H54 (cell line): ENCODE measurements at places on chromosomes 16 and 17.
A peak's percentile ranks its signal among the peaks of the same experiment; 100 is the strongest.

DNA sequence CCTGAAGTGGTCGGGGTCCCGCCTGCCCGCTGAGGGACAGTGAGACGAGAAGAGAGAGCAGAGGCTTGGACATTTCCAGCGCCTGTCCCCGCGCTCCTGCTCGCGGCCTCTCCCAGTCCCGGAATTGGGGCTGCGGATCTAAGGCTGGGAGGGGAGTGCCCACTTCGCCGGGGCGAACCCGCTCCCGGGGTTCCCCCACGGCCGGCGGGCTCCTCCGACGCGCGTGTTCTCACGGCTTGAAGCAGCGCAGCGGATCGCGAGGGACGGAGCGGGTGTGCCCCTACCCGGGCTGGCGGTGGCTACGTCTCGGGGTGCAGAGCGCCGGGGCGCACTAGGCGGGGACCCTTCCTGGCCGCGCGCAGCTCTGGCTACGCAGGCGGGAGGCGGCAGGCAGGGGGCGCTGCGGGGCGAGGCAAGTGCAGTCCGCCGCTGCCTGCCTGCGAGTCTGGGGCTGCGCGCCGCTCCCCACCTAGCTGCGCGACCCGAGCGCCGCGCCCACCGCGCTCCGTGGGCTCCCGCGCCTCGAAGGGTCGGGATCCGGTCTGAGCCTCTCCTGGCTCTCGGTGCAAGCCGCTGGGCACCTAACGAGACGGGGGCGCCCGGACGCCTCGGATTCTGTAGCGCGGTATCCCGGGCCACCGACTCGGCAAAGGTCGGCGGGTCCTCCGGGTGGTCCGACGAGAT is 1.2 kb downstream of the NGFR start:
- no peak for DNase-seq

DNA sequence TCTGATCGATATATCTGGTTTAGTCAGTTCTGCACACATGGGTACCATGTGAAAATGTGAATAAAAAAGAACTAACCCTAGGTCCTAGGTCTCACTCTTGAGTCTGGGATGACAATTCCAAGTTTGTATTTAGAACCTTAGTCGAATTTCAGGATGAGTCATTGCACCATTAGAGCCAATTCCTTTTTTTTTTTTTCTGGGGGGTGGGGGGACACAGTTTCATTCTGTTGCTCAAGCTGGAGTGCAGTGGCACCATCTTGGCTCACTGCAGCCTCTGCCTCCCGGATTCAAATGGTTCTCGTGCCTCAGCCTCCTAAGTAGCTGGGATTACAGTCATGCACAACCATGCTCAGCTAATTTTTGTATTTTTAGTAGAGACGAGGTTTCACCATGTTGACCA is 41.6 kb downstream of the SPAG9 start:
- no peak for DNase-seq

DNA sequence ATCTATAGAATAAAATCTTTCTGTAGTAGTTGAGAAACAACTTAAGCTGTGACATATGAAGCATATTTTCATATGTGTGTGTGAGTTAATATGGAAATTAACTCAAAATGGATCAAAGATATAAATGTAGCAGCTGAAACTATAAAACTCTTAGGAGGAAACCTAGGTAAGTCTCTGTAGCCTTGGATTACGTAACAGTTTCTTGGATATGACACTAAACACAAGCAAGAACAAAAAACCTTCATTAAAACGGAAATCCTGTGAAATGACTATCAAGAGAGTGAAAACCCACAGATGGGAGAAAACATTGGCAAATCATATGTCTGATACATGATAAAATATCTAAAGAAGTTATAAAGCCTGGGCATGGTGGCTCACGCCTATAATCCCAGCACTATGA is 104.4 kb downstream of the VPS53 start:
- DNase-seq: no peak

DNA sequence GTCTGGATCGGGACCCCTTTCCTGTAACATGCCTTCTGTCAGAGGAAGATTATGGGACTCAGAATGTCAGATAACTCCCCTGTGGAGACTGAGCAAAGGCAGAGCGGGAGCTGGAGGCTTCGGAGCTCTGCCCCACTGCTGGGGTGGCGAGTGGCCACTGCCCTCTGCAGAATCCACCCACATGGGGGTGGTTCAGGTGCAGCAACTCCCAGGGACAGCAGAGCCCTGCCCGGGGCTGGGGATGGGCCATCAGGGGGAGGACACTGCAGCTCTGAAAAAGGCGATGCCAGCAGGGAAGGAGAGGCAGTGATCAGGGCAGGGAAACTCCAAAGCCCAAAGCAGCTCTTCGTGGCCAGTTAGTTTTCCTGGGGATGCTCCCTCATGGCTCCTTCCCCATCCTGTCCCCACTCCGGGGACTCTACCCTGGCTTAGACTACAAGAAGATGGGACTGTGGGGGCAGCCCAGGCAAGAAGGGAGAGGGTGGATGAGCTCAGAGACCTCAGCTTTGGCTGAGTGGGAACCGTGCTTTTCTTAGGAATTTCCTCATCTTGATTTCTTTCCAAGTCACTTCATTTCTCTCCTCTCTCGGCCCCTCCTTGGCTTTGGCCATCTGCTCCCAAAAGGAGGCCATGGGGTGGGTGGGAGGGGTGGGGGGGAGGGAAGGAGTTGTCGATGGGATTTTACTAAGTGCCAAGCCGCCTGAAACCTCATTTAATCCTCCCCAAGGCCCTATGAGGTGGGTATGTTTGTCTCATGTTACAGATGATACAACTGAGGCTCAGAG is 4.0 kb downstream of the CA4 start:
- no peak for DNase-seq

DNA sequence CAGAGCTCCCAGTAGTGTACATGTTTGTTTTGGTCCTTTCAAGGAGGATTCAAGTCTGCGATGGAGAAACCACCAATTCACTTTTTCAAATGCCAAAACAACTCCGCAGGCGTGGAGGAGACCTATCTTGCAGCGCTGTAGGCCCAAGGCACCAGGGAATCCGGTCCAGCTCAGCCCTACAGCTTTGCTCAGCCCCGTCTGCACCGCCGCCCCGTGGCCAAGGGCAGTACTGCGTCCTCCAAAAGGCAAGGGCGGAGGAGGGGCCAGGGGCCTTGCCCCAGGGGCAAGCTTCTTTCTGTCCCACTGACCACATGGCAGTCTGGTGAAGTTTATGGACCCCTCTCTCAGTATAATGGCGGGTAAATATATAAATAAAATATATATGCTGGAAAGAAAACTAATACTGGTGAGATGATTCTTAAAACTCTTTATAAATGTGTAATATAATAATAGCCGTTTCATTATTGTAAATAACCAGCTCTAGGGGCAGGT is 709 bp upstream of the CD300LG start:
- DNase-seq: peak; percentile 87

DNA sequence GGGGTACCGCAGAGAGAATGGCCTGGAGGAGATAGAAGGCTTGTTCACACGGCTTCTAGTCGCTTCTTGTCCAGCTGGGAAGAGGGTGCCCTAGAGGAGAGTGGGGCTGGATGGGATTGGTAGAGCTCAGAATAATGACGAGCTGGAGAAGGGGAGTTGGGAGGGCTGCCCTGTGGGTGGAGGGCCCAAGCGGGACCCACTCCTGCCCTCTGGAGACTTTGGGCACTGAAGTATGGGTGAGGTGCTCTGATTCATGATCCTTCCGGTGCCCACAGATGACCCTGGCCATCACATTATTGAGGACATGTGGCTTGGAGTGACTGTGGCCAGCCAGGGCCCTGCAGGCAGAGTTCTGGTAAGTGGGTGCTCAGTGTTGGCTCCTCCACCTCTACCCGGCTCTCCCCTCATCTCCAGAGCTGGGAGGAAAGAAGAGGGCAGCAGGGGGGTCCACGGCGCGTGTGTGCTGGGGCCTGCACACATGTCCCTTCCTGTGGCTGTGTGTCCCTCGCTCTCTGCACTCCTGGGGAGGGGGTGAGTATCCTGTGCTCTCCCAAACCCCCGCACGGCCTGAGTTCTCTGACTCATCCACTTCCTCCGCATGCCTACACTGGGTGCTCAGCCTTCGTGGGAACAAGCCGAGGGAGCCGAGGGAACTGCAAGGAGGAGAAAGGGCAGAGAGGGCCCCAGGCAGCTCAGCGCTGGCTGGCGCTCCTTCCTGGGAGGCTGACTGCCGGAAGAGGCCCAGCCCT is 8.5 kb downstream of the ITGA3 start:
- DNase-seq: peak; percentile 88
